Left lung (tissue), 14 donors: ENCODE measurements at places on chromosomes 4 and X.

DNA sequence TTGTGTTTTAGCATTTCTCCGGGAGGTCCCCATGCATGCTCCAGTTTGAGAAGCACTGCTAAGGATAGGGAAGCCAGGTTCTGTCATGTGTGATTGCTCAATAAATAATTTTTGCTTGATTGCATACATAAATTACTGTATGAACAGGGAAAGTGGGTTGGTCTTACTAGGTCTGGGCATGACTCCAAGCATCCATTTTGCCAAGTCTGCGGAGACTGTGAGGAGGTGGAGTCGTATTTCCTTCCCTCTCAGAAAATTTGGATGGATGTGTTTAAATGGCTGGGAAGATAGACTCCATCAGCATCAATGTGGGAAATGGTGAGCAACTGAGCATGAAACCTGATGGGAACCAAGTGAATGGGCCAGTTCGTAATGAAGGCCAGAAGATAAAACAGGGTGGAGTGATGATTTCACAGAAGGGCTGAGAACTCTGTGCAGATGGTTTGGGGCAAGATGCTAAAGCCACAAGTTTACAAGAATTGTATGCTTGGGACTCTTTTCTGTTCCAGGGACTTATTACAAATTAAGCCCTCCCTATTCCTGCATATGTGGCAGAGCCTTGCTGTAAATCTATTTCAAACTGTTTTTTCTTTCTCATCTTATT, 84.1 kb downstream of the NHS start:
- DNase-seq = peak; percentile 48

GRCh38 chrX:69143530-69143929, 21.7 kb downstream of the PJA1 start:
- DNase-seq = no peak

DNA sequence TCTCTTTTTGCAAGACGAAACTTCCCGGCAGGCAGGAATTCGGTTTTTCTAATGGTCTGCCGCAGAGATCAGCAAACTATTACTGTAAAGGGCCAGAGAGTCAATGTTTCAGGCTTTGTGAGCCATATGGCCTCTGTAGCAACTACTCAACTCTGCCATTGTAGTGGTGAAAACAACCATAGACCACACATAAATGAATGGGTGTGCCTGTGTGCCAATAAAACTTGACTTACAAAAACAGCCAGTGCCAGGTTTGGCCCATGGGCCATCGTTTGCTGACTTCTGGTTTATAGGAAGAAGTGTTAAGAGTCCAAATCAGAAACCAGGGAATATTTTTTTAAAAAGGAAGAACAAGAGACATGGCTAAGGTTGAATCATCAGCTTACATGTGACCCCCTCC, 163.0 kb downstream of the SH3KBP1 start:
- DNase-seq = no peak

DNA sequence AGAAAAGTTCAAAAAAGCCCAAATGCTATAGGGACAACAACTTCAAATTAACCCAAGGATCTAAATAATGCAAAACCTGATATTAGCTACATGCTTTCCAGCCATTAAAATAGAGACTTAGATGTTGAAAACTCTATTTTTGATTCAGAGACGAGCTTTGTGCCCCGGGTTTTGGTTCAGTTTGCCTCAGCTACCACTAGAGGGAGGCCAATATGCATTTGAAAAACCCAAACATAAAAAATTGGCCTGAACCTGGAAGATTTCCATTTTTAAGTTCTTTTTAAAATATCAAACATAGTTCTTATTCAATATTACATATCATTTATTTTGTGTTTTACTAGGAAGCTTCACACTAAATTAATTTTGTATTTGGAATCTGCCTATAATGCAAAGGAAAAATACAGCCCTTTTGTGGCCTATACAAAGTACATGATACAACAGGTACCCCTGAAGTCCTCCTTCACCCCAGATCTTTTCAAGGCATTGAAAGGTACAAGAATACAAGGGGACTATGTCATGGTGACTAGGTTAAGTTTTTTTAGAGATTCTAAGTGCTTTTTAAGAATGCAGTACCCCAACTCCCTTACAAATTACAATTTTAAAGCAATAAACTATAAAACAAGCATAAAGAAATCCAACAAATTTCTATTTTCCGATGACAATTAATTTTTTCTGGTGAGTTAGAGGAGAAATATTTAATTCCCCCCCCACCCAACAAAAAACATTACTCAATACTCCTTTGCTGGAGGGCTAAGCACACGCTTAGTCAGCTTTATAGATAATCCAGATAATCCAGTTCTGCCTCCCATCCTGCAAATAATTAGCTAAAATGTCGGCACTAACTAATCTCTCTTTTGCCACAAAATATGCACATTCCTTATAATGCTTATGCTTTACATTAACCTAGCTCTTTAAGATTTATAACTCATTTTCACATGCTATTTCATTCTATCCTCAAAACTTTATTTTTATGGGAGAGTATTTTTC, 97.7 kb upstream of the PTPN13 start:
- peak; percentile 58 for DNase-seq

DNA sequence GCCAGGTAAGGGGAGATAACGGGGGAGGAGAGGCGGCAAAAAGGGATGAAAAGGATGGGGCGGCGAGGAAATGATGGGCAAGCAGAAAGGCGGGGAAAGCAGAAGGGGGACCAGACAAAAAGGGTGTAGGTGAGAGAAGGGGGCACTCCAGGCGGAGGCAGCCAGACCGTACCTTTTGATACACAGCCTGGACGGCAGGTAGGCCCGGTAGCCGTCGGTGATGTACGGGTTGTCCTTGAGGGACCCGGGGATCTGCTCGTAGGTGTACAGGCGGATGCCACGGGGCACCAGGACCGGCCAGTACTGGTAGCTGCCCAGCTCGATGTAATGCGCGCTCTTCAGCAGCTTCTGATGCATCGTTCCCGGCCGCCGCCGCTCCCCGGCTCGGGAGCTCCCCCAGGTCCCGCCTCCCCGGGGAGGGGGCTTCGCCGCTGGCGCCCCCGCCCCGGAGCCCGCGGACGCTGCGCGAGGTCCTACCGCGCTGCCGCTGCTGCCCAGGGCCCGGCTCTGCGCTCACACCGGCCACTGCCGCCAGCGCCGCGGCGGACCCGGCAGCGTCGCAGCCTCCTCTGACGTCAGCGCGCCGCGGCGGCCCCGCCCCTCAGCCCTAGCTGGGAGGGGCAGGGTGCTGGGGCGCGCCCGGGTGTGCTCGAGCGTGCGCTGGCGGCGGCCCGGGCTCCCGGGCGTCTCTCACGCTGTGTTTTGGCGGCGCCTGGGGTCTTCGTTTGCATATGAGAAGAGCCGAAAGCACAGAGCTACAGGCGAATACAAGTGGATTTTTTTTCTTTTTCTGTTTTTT, at the start of gene PAQR3:
TSS of gene PAQR3 (minus strand) at position 571 of the 799 bp plus-strand sequence. CDS start at position 357, 214 bp downstream.
- DNase-seq = peak; percentile 91

- DNase-seq = no peak
Observed at GRCh38 chr4:173913496-173913895, 370.0 kb downstream of the FBXO8 start.

DNA sequence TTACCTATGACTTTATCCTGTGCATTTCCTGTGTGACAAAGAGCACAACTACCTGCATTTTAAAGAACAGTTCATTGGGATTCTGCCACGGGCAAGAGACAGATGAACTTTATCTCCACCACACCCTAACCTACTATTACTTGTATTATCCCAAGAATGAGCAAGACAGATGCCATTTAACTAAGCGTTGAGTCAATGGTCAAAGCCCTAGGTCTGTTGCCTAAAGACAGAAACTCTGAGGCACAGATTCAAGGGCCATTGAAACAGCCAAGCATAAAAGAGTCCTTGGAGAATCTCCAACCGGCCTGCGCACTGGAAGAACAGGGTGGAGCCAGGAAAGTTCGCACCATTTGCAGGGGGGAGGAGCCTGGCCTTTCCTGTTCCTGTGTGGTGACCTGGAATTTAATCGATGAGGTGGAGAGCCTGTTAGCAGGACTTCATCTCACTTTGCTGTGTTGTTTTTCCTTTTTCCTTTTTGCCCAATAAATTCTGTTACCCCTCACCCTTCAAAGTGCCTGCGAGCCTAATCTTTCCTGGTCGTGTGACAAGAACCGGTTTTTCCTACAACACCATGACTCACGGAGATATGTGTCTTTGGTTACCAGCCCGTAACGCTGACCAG, 146.4 kb upstream of the DIAPH2 start:
- DNase-seq = no peak

DNA sequence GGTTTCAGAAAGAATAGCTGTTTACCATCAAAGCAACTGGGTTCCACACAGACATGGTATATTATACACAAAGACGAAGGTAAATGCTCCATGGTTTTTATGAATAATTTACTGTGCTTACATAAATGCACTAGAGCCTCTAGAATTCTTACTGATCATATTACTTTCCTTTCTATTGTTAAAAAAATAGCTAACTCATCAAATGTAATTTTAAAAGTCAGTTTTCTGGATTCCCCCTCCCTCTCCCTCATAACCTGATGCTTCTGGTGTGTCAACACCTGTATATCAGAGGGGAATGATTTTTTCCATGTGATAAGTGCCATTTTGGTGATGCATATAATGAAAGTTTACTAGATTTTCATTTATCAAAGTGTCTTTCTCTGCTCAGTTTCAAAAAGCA, 31.1 kb upstream of the LEF1 start:
- DNase-seq = no peak
